GM12878 (cell line): ENCODE measurements at places on chromosomes 1 and 21.

- DNase-seq, result no peak
Observed at GRCh38 chr1:229031481-229032341, 239.2 kb upstream of the RAB4A start.

GRCh38 chr1:244409701-244410100 is 42.0 kb downstream of the ADSS2 start:
- DNase-seq, result peak; percentile 55

- DNase-seq, result no peak
Observed at GRCh38 chr1:83000286-83000685, 998.6 kb downstream of the TTLL7 start.

DNA sequence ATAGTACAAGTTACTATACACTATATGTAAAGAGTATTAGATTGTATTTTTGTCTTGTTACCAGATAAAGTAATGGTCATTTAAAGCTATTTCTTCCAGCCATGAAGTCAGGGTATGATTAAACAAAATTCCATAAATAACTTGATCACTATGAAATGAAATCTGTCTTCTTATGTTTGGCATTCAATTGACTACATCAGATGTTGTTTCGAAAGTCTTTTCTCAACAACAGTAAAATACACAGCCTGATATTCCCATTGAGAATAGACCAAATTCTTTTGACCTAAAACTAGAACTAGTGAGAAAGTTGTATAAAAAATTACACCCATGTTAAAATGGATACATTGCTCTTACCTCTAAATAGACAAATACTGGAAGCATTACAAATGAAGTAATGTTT is 134.6 kb upstream of the ADAMTS5 start:
- no peak for DNase-seq

DNA sequence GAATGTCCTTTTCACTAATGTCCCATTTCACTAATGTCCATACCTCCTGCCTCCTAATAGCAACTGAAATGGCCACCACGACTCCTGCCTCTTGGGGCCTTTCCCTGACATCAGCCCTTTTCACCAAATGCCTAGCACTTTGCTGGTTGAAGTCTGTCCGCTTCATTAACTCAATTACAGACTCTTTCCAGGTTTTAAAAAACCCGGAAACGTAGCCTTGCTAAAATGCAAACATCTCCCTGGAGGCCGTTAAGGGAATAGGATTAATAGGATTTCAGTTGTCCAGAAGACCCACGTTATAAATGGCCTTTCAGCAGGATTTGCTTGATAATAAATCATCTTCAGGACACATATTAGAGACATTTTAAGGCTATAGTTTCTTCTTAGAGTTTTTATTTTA is 25.7 kb upstream of the ERO1B start:
- no peak for DNase-seq

GRCh38 chr1:78519446-78519845 is 28.7 kb downstream of the PTGFR start:
- no peak for DNase-seq

- no peak for DNase-seq
Observed at GRCh38 chr1:111594306-111594693, 25.3 kb upstream of the RAP1A start.

GRCh38 chr1:59520194-59520593 is 223.3 kb downstream of the FGGY start:
- DNase-seq, result no peak

DNA sequence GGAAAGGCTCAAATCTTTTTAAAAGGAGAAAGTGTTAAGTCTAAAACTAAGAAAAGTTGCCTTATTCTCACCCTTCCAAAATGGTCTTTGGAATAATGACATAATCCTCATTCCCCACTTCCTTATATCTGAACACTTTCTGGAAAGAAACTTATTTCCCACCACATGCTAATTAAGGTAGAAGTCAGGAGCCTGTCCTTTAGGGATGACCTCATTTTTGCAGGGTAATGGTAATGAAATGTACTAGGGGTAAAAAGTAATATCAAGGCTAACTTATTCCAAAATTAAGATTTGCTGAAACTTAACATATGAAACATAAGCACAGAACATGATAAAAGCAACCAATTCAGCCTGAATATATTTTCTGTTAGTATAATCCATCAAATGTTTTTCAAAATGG is 29.4 kb upstream of the C1orf185 start:
- DNase-seq, result no peak

DNA sequence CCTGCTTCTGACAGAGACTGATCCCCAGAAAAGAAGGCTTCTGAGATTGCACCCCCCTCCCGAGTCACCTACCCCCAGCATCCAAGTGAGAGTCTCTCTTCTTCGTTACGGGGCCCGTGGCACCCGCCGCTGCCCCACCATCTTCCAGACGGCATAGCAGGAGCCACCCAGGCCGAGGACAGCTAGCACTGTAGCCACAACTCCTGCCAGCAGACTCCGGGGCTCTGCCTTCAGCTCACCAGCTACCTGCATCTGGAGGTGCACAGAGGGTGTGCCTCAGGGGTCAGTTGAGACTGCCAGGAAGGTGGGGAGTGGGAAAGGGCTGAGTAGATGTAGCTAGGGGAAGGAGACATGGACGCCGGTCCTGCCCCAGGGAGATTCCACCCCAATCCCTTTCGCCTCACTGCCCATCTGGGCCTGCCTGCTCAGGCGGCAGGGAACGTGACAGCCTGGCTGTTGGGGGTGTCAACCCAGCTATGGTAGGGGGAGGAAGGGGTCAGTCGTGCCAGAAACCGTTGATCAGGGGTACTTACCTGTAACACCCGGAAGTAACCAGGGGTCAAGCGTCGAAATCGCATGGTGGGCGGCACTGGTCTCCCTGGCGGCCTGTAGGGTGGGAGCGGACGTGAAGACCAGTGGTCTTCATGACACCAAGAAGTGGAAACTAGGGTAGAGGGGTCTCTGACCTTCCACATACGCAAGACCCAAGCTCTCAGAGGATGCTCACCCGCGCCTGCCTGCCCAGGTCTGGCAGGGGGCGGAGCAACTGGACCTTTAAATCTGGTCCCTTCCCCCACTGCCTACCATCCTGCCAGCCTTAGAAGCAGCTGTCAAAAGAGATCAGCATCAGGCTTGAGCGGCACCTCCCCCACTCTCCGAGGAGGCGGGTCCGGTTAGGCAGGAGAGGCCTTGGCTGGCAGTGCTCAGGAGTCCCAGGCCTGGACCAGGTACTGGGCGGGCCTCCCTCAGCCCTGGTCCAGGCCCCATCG is at the start of gene ZNF593OS:
Gene ZNF593OS, minus strand, starts transcription at position 749 of the 989 bp plus-strand sequence. Its CDS starts 171 bp downstream, at position 578.
- DNase-seq, result no peak

DNA sequence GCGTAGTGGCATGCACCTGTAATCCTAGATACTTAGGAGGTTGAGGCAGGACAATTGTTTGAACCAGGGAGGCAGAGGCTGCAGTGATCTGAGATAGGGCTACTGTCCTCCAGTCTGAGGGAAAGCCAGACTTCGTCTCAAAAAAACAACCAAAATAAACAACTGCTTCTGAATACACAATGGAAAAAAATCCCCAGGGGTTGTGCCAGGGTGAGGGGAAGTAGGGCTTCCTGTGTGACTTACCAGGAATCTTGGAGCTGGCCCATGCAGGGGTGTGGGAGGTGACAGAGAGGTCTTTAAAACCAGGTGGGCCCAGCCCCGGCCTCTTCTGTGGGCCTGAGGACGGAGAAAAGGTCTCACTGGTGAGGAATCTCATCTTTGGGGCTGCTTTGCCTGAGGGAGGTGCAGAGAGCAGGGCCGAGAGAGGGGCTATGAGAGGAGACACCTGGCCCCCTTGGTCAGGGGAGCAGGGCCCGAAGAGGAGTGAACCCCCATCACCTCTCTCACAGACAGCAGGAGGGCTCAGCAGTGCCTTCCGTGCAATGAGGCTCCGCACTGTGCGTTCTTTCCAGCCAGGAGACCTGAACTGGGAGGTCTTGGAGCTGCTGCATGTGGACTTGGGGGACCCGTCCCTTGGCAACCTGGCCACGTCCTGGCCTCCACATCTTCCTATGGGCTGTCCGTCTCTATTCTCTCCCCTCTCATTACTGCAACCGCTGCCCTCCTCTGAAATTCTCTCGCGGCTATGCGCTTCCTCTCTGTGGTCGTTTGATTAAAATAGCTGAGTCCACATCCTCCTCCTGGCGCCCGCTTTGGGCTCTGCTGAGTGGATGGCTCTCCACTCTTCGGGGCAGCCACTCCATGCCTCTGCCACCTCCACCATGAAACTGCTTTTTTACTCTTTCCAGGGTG is 10.7 kb downstream of the PLA2G5 start:
- DNase-seq, result peak; percentile 57

DNA sequence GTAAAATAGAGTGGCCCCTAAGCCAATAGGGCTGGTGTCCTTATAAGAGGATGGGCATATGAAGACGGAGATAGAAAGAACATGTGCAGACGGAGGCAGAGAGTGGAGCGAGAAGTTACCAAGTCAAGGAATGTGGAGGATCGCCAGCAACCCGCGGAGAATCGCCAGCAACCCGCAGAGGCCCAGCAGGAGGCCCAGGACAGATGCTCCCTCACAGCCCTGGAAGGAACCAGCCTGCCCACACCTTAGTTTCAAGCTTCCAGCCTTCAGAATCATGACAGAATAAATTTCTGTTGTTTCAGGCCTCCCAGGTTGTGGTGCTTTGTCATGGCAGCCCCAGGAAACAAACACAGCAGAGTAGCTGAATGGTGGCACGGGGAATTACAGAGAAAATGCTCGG is 9.6 kb downstream of the CLDN14 start:
- DNase-seq, result no peak

DNA sequence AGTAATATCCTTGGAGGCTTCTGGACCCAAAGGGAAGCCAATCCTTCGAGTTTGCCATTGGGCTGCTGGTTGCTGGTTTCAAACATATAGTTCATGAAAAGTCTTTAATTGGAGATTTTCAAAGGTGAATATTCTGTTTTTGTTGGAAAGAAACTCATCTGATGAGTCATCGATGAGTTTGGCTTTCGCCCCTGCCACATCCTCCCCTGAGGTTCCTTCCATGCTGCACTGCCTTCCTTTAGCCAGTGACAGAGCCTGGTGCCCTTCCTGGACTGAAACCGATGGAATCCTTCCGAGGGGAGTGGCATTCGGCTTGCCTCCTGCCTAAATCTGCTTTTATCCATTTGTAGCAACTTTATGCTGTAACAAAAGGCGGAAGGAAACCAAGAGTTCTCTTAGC is 550.0 kb downstream of the KIF26B start:
- DNase-seq, result no peak

DNA sequence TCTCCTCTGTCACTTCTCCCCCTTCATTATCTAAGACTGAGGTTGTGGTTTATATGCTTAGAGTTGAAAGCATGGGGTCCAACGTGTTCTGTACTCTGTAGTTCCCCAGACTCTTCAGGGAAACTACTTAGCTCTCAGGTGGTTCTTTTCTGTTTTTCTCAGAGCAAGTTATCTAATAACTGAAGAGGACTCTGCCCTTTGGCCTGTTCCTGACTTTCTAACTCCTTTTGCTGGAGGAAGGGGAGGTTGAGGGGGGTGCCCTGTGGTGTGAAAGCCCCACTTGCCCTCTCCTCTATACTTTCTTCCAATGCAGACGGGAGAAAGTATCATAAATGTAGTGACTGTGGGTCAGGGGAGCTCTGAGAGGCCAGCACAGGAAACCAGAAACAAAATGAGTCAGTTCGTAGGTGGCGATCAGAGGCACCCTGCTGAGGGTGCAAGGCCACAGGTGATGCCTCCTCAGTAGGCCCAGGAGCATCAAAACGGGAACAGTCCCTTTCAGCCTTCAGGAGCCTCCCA is 5.0 kb downstream of the SLC25A44 start:
- DNase-seq, result peak; percentile 41

DNA sequence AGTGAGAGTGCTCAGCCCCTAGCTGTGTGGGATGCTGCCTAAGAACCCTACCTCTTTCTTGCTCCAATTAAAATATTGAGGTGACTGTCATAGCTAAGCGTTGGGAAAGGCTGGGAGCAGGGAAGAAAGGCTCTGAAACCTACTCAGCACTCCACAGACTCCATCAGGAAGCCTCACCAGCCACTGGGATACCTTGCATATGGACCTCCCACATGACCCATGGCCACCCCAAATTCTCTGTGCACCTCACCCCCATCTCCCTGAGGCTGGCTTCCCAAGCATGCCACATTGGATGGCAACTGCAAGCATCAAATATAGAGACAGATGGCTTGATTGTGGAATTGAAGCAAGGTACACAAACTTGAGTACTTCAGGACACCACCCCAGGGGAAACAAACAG is 41.8 kb downstream of the FLVCR1 start:
- no peak for DNase-seq

- DNase-seq, result no peak
Observed at GRCh38 chr1:43796111-43796581, 88.8 kb downstream of the ST3GAL3 start.

DNA sequence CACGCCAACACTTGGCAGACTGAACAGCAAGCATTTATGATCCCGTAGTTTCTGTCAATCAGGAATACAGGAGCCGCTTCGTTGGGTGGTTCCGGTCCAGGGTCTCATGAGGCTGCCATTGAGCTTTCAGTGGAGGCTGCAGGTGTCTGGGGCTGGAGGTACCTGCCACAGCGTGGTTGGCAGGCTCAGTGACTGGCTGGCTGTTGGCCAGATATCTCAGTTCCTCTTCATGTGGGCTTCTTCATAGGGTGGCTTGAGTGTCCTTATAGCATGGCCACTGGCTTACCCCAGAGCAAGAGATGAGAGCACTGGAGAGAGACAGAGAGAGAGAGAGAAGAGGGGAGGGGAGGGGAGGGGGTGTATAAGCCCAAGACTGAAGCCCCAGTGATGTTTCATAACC is 29.3 kb downstream of the PIK3CD start:
- no peak for DNase-seq

DNA sequence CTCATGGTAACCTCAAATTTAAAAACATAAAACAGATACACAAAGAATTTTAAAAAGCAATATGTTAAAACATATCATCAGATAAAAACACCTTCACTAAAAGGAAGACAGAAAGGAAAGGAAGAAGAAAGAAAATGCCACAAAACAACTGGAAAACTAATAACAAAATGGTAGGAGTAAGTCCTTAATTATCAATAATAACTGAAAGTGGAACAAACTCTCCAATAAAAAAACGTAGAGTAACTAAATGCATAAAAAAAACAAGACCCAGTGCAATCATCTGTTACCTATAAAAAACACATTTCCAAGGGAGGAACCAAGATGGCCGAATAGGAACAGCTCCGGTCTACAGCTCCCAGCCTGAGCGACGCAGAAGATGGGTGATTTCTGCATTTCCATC is 47.1 kb upstream of the ACADM start:
- DNase-seq, result no peak

GRCh38 chr1:230286166-230286889 is 139.8 kb downstream of the PGBD5 start:
- DNase-seq, result no peak

DNA sequence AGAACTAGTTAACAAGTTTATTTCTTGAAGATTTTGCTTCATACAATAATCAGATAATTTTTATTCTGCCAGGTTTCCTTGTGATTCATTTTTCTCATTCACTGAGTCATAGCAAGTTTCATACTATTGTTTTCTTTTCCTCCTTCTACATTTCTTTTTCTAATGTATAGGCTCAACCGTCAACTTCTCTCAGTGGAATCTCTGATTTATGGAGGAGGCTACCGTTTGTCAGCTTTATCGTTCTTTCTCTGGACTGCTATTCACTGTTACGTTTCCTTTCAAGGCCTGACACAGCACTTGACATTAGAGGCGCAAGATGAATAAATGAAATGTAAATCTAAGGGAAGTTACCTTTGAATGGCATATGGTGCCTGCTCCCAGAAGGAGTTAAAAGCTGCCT is 284.3 kb upstream of the NR5A2 start:
- DNase-seq, result no peak
